Vein endothelial cell (primary cell): ENCODE measurements at places on chromosomes 5 and 9. TPM values are rescaled to one million over a fixed set of nuclear protein-coding genes. Genes with fewer than 3 reads are reported as not detected.

CCDC180 gene
- total RNA-seq = 2.2 and 2.9 TPM in 2 replicates

CXXC5 gene
- 6.5 and 20.3 TPM in 2 replicates for total RNA-seq

PCDHGB5 gene
- total RNA-seq = 22.4 and 26.1 TPM in 2 replicates

C9orf152 gene
- total RNA-seq = not detected in 2 replicates

PRSS3 gene
- total RNA-seq = 7.8 and 14.1 TPM in 2 replicates

MAP3K1 gene
- 26.3 and 29.7 TPM in 2 replicates for total RNA-seq

PAPPA gene
- total RNA-seq = 0.33 and 0.38 TPM in 2 replicates

ZFP62 gene
- 14.4 and 19.5 TPM in 2 replicates for total RNA-seq

PCDHB15 gene
- total RNA-seq = 0.98 and 1.1 TPM in 2 replicates

CSF1R gene
- total RNA-seq = not detected in 2 replicates

SPATA31A3 gene
- total RNA-seq = not detected in 2 replicates

LAMC3 gene
- under 0.01 and 0.19 TPM in 2 replicates for total RNA-seq

CDC42SE2 gene
- 40.2 and 56.1 TPM in 2 replicates for total RNA-seq

NSA2 gene
- total RNA-seq = 59.8 and 107 TPM in 2 replicates

LRRC70 gene
- total RNA-seq = 45.9 and 48.7 TPM in 2 replicates

MORN5 gene
- total RNA-seq = not detected in 2 replicates

PLAA gene
- total RNA-seq = 42.8 and 43.1 TPM in 2 replicates

ADAMTS2 gene
- total RNA-seq = under 0.01 and 1.1 TPM in 2 replicates

MCIDAS gene
- not detected in 2 replicates for total RNA-seq

OBP2B gene
- not detected in 2 replicates for total RNA-seq

BASP1 gene
- total RNA-seq = 19.2 and 31.7 TPM in 2 replicates

PCDHA1 gene
- not detected in 2 replicates for total RNA-seq

SLC28A3 gene
- not detected in 2 replicates for total RNA-seq
